Left kidney (tissue), 8 donors: ENCODE measurements at places on chromosomes 1 and 21. TPM values are rescaled to one million over a fixed set of nuclear protein-coding genes. Genes with fewer than 3 reads are reported as not detected.

Gene ADAMTS5
- 23.3 TPM for polyA plus RNA-seq

Gene CLCA4
- polyA plus RNA-seq = not detected

Gene CYYR1
- 54.1 TPM for polyA plus RNA-seq

Gene ZNF326
- 89.1 TPM for polyA plus RNA-seq

Gene CELA2B
- 0.43 TPM for polyA plus RNA-seq

Gene HCRTR1
- polyA plus RNA-seq = 0.13 TPM

DNA sequence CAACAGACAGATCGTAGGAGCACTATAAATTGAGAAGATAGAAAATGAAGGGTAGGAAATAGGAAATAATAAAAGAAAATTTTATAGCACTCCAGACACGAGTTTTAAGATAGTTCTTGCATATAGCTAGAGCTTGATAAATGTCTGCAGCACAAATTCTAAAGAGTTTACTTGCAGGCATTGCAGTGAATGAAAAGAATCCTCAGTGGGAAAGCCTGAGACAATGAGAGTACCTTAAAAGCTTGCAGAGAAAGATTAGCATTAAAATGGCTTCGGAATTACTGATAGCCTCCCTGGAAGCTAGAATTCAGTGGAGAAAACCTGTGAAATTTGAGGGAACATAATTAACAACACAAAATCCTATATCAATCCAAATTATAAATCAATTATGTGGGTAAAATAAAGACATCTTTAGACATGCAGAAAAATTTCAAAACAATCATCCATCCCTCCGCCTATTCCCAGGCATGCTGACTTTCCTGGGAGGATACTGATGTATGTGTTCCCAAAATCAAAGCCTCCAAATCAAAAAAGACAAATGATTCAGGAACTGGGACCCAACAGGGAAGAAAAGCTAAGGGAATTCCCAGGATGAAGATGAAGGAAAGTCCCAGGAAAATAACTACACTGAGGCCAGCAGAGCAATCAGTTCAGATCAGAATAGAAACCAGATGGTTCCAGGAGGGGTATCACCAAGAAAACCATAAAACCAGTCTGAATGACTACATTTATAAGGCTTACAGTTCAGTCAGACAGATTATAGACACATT lies 305.9 kb upstream of the USP25 start:
- no peak for DNase-seq

GRCh38 chr1:17310068-17310640 lies 2.2 kb downstream of the PADI4 start:
- DNase-seq = no peak

DNA sequence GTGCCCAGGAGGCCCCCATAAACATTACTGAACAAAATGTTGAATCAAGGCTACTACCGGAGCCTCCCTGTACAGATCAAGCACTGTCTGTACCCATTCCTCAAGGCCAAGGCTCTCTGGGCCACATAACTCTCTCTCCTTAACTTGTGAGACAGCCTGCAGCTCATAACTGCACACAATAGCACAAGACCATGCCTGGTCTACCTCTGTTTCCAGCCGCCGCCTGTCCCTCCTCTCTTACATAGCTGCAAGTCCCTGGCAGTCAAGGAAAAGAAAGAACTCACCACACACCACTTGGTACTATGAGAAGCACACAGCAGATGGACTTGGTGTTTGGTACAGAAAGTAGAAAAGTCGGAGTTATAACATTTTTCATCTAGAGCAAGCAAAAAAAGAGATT lies 91.1 kb downstream of the SSBP3 start:
- no peak for DNase-seq

DNA sequence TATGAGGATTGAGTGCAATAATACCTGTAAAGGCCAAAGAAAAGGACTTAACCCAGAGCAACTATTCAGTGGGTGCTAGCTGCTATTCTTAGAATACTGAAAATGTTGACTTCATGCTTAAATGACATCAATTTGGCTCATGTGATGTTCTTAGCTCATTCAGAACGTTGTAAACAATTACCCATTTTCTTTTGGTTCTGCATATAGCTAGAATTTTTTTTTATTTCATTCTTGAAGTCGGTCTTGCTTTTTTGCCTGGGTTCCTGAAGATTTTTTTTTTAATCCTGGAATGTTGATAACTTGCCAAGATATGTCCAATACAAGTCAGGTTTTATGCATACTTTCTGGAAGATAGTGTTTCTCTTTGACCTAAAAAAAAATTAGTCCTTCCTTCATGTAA lies 772.0 kb downstream of the LTN1 start:
- DNase-seq = no peak

- no peak for DNase-seq
Observed at GRCh38 chr1:15786581-15786980, 20.9 kb downstream of the UQCRHL start.

- DNase-seq = no peak
Observed at GRCh38 chr1:25683731-25684130, 67.1 kb downstream of the MAN1C1 start.

DNA sequence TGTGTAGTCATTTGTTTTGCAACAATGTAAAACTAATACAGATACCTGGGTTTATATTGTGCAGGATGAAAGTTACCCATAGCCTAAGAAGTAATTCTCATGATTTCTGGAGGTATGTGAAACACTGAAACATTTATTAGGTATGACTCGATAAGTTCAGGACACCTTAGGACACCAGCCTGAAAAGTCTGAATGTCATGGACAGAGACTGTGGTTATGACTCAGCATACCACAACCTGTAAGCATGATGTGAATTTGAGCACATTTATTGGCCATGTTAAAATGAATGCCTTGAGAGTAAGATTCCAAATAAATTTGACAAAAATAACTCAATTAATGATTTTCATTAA lies 1471.7 kb upstream of the B3GALT2 start:
- DNase-seq = no peak

GRCh38 chr1:151939779-151940178 lies 30.5 kb upstream of the THEM4 start:
- no peak for DNase-seq
